ENCODE measurements at places on chromosomes 13 and 19.

DNA sequence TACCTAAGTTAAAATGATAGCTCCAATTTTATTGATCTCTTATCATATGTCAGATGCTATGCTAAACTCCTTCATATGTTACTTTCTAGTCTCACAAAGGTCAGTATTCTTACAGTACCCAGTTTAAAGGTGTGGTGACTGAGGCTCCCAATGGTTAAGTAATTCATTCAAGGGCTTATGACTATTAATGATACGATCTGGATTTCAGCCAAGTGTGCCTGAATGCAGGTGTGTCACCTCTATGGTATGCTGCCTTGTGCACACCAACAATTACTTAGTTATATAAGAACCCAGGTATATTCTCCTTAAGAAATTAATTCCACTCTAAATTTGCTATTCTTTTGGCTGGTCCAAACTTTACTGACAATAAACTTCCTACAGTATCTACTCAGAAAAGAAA, 84.6 kb upstream of the TRPC4 start:
- DNase-seq, result no peak

GRCh38 chr19:35868172-35868822, at the start of gene APLP1:
Gene APLP1 (plus strand): TSS chr19:35868574. CDS start chr19:35868637, 63 bp downstream.
- DNase-seq, result peak; percentile 66

DNA sequence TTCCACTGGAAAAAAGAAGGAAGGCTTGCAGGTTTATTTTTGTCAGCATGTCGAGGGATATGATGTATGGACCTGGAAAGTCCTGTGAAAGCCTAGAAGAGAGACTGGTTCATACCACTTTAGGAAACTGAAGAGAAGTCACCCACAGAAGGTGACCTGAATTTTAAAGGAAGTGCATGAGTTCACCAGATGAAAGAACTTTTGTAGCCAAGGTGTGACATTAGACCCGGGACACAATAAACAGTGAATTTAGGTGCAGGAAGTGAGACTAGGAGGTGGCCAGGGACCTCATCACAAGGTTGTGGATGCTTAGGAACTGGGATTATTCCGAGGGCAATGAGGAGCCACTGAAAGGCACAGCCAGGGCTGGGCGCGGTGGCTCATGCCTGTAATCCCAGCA, 79.1 kb downstream of the ZNF429 start:
- no peak for DNase-seq

DNA sequence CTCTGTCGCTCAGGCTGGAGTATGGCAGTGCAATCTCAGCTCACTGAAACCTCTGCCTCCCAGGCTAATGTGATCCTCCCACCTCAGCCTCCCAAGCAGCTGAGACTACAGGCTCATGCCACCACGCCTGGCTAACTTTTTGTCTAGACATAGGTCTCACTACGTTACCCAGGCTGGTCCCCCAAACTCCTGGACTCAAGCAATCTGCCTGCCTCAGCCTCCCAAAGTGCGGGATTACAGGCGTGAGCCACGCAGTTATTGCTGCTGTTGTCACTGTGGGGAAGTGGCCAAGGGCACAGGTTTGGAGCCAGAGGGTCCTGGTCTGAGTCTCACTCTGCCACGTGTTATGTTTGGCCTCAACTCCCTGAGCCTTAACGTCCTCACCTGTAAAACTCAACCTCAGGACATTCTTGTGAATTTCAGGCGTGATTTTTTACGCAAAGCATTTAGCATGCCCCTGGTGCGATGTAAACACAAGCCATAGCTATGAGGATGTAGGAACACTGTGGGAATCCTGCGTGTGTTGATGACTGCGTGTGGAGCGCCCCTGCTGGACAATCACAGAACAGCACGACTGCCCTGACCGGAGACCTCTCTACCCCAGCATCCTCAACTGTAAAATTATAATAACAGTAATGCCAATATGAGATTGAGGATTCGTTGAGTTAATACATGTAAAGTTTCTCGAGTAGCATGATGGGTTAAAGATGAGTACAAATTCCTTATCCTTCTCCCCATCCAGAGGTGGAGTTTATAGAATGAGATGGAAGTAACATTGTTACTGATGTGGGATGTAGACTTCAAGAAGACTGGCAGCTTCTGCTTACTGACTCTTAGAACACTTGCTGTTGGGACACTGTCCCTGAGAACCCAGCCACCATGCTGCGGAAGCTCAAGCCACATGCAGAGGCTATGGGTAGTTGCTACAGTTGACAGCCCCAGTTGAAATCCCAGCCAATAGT, 41.8 kb upstream of the PNMA8B start:
- DNase-seq, result peak; percentile 61

DNA sequence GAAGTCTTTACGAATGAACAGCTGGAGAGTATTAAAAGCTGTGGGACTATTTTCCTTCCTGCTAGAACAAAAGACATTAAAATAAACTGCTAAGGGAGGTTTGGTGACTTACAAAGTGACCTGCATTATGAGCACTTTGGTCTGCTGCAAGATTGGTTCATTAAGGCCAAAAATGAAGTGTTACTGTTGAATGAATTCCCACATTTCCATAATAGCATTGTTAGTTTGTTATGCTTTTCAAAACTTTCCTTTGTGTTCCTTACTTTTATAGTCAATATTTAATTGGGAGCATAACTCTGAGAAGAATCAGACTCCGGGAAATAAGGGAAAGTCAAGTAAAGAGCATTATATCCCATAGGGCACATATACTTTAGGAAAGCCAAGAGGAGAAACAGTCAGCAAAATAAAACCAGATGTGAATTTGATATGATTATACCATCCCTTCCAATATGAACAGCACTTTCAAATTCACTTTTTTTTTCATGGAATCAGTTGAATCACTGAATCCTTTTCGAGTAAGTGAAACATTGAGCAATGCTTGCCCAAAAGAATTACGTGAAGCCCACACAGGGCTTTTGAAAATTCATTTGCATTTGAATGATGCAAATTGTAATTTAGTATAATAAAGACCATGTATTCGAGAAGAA, 112.6 kb downstream of the KCTD12 start:
- DNase-seq, result no peak
